ENCODE measurements at places on chromosomes 4 and X. TPM values are rescaled to one million over a fixed set of nuclear protein-coding genes. Genes with fewer than 3 reads are reported as not detected.

NFXL1 gene
- total RNA-seq, result 14.6 TPM

BTC gene
- total RNA-seq, result 0.32 TPM

MAGEB6 gene
- total RNA-seq, result not detected

POU3F4 gene
- total RNA-seq, result not detected

GAGE12E gene
- total RNA-seq, result not detected

NAT8L gene
- under 0.01 TPM for total RNA-seq

THAP6 gene
- 13.8 TPM for total RNA-seq

CXCL10 gene
- 0.16 TPM for total RNA-seq

EPHA5 gene
- total RNA-seq, result 3.7 TPM

TMA16 gene
- total RNA-seq, result 20.9 TPM

AKAP4 gene
- total RNA-seq, result not detected

SMARCAD1 gene
- total RNA-seq, result 43.0 TPM

ATG4A gene
- 8.3 TPM for total RNA-seq

COL25A1 gene
- total RNA-seq, result 4.1 TPM

MAGEA9B gene
- total RNA-seq, result not detected

CT45A6 gene
- total RNA-seq, result not detected

PRRG3 gene
- 2.2 TPM for total RNA-seq

UGT2A1 gene
- not detected for total RNA-seq
